ENCODE measurements at places on chromosomes 7 and 10.

GRCh38 chr10:103472005-103472404 lies 7.0 kb downstream of the CALHM3 start:
- DNase-seq, result no peak

DNA sequence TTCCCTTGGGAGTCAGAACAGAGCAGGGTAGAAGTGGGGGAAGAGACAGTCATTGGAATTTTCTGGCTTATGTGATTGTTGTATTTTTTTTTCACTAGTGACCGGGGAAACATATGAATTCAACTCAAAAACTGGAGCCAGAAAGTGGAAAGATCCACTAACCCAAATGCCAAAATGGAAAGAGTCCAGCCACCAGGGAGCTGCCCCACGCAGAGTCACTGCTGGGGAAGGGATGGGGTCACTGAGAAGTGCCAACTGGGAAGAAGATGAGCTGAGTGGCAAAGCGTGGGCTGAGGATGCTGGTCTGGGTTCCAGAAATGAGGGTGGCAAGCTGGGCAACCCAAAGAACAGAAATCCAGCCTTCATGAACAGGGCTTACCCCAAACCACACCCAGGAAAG lies 69.2 kb downstream of the CDHR3 start:
- DNase-seq, result no peak

DNA sequence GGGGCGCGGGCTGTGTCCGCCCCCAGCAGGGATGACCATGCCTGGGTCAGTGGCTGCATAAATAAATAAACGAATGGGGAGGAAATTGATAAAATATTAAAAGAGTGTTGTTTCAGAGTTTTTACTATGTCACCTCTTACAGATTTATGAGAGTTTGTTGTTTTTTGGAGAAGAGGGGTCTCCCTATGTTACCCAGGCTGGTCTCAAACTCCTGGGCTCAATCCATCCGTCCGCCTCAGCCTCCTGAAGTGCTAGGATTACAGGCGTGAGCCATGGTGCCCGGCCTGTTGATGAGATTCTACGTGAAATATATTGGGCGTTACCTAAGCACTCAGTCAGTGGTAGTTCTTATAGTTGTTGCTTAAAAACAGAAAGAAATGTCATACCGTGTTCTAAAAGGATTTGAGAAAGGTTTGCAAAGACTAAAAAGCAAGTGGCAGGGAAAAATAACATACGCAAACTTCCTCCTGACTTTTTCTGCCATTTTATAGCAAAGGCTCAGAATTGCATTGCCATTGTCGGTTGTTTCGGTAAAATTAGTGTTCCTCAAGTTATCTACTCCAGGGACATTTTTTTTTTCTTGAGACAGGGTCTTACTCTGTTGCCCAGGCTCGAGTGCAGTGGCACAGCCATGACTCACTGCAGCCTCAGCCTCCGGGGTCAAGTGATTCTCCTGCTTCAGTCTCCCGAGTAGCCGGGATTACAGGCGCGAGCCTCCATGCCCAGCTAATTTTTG lies 39.5 kb upstream of the FOXK1 start:
- no peak for DNase-seq

DNA sequence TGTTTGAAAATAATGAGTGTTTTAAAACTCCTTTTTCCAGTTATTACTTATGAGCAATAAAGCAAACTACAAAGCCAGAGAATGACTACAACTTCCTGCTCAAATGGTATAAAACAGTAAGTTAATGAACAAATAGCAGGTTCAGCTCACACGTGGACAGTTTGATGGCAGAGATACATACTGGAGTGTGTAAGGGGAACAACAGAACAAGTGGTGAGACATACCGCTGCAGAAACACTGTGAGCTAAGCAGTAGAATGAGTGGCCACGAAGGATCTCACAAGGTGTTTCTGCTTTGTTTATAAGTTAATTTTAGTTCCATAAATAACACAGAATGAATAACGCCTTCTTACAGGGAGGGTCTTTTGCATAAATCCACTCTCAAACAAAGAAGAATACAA lies 3.0 kb upstream of the MKX start:
- DNase-seq, result no peak

- no peak for DNase-seq
These were observed 16.4 kb upstream of the PDZD8 start for GRCh38 chr10:117391436-117392205.

- DNase-seq, result no peak
These were observed 56.6 kb upstream of the CPXM2 start for GRCh38 chr10:123948030-123948823.
